Ovary (tissue), 10 donors: ENCODE measurements at places on chromosomes 2 and 18. TPM values are rescaled to one million over a fixed set of nuclear protein-coding genes. Genes with fewer than 3 reads are reported as not detected.

APOB gene
- 1.3 TPM for total RNA-seq

TTR gene
- 3.0 TPM for total RNA-seq

B3GNT7 gene
- total RNA-seq, result 13.1 TPM

DAPL1 gene
- 1.6 TPM for total RNA-seq

TRABD2A gene
- 51.8 TPM for total RNA-seq

DNA sequence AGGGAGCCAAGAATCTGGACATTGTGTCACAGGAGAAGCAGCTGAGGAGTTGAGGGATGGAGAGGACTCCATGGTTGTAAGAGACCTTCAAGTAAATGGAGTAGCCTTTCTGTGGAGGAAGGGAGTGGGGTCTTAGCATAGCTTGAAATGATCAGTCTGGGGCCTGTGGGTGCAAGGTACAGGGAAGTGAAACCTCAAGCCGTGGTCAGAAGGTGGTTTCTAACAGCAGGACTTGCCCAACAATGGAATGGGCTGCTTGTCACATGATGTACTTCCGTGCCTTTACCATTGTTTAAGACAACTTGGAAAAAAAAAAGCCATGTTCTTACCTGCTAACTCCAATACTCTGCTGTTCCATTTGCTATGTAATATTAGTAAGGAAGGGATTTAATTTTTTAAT, 140.7 kb downstream of the LDLRAD4 start:
- no peak for DNase-seq

DNA sequence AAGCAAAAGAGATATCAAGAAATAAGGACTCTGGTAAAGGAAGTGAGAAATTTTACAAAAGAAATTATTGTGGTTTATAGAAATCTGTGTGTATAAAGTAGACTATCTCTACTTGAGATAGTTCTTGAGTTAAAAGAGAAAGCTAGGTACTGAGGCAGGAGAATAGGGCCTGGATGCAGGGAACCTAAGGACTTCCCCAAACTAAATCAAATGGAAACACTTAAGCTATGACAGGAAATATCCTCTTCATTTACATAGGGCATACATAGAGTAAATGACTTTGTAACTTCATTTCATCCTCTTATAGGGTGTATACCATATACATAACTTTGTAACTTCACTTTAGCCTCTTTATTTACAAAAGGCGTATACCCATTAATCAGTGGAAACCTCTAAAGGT, 219.2 kb upstream of the RGPD4 start:
- no peak for DNase-seq

- DNase-seq, result no peak
These were observed 4.1 kb downstream of the ITGA6 start for GRCh38 chr2:172431463-172431862.

DNA sequence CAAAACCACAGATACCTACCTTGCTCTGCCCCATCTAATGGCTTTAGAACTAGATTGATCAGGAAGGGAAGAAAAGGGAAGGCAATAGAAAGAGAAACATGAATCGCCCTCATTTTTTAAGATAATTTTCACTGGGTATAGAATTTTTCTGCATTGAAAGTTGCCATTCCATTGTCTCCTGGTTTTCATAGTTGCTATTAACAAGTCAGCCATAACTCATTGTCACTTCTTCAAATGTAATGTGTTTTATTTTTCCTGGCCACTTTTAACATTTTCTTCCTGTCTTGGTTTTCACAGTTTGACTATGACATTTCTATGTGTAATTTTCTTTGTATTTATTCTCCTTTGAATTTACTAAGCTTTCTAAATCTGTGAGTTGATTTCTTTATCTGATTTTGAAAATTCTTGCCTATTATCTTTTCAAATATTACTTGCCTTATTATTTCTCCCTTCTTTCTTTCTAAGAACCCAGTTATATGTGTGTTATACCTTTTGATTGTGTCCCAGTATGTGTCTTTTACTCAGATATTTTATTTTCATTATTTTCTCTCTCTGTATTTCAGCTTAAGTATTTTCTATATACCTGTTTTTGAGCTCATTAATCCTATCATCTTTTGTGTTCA, 85.5 kb upstream of the GLI2 start:
- no peak for DNase-seq

- DNase-seq, result no peak
These were observed 9.9 kb downstream of the EMILIN2 start for GRCh38 chr18:2856547-2857170.

DNA sequence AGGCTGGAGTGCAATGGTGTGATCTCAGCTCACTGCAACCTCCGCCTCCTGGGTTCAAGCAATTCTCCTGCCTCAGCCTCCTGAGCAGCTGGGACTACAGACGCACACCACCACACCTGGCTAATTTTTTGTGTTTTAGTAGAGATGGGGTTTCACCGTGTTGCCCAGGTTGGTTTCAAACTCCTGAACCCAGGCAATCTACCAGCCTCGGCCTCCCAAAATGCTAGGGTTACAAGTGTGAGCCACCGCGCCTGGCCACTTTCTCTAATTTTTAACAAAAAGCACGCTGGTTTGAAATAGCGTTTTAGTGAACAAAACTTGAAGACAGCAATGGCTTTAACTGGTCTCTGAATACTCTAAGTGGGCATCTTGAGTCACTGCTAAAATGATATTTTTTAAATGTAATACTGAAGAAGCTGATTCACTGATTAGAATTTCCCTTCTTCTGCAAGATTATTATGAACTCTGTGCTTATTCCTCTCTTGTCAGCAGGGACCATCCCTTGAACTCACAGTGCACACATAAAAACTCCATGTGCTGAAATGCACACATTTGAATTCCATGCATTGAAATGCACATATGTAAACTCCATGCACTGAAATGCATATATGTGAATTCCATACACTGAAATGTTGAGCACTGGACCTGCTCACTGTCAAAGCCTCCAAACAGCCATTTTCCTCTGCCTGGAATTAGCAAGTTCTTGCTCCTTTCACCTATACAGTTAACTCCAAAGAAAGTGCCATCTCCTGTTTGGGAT, 1411.5 kb upstream of the ACVR2A start:
- DNase-seq, result no peak

DNA sequence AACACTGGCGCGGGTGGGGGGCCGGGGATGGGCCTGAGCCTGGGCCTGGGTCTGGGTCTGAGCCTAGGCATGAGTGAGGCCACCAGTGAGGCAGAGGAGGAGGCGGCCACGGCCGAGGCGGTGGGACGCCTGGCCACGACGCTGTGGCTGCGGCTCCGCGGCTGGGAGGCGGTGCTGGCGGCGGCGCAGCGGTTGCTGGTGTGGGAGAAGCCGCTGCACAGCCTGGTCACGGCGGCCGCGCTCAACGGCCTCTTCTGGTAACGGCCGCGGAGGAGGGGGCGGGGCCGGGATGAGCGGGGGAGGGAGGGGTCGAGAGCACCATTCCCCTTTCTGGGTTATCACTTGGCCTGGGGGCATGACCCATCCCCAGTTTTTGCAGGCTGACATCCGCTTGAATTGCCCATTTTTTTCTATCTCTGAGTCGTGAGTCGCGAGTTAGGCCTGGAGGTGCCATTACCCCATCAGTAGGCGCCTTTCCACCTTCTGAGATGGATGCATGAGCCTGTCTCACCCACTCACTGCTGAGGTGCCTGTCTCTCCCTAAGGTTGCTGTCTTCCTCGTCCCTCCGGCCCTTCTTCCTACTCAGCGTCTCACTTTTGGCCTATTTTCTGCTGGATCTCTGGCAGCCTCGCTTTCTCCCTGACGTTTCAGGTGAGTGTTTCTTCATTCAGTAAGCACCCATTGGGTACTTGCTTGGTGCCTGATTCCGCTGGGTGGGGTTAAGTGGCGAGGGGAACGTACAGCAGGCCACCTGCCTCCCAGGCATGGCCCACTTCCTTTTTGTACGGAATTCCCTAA, 501 bp downstream of the RETREG2 start:
- DNase-seq, result no peak

DNA sequence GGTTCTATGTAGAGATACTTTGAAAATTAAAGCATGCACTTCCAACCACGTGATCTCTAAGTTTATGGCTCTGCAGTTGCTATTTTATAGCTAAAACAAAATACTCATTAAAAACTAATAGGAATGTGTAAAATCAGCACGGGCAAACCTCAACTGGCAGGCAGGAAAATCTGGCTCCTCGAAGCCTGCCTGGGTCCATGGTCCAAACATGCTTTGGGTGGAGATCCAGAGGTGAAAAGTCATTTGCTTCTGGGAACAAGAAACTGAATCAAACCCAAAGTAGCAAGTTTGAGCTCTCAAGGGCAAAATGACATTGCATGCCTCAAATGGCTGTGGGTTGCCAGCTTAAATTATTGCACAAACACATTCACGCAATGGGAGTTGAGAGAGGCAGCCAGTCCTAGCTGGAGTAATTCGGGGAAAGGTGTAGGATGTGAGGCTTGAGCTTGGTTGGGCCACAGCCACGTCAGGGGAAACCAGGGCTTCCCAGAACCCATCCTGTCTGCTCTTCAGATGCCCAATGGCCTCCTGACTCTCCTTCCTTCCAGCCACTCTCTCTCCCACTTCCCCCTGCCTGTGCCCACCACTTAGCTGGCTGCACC, 75.2 kb upstream of the LCLAT1 start:
- DNase-seq, result no peak

GRCh38 chr2:157254041-157254440, 3.5 kb upstream of the GALNT5 start:
- no peak for DNase-seq

DNA sequence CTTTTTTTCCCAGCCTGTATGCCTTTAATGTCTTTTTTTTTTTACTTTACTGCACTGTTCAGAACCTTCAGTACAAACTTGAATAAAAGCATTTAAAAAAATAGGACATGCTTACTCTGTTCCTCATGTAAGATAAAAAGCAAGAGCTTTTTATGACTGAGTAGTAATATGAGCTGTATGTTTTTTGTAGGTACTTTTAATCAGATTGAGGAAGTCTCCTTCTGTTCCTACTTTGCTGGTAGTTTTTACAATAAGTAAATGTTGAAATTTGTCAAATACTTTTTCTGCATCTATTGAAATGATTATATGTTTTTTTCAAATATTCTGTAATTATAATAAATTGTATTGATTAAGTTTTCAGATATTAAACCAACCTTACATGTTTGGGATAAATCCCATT, 189.8 kb downstream of the FAM210A start:
- no peak for DNase-seq
